CD4-positive, alpha-beta T cell treated with Interferon gamma for 1 hour (primary cell): ENCODE measurements at places on chromosomes 5 and 9.

GRCh38 chr9:32442433-32442832 is 58.0 kb downstream of the ACO1 start:
- DNase-seq, result no peak

- no peak for DNase-seq
Measured at GRCh38 chr9:125176636-125177035, 13.0 kb downstream of the PPP6C start.

DNA sequence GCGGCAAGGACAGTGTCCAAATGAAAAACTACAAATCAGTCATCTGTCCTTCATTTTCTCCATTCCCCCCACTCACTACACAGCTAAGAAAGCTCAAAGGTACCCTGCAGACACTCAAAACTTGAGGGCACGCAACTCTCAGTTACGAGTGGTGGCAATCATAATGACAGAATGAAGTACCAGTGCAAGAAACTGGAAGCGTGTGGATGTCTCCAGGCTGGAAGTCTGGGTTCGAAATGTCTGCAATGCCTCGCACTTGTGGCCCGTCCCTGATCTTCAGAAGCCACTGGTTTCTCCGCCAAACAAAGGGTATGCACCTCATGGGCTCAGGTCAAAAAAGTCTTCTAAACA is 597 bp upstream of the CENPH start:
- DNase-seq, result no peak

GRCh38 chr5:91022518-91022917 is 360.6 kb downstream of the ARRDC3 start:
- no peak for DNase-seq

GRCh38 chr9:95896580-95896979 is 21.1 kb downstream of the ERCC6L2 start:
- DNase-seq, result no peak
